Activated CD8-positive, alpha-beta memory T cell treated with anti-CD3 and anti-CD28 coated beads, Interleukin-2, amount 10 ng/mL, durations not matched to agents 7 days and 5 days (primary cell): ENCODE measurements at places on chromosomes 7 and 10. TPM values are rescaled to one million over a fixed set of nuclear protein-coding genes. Genes with fewer than 3 reads are reported as not detected.

The ANKRD30A gene
- total RNA-seq: not detected

The PNLIP gene
- not detected for total RNA-seq

The MET gene
- total RNA-seq: 0.40 TPM

The LRIT2 gene
- not detected for total RNA-seq

The SDK1 gene
- 0.05 TPM for total RNA-seq

The EXOC4 gene
- 68.6 TPM for total RNA-seq

The INTS1 gene
- total RNA-seq: 102 TPM

The GNAT3 gene
- not detected for total RNA-seq

The PIP gene
- total RNA-seq: not detected

The CUX1 gene
- total RNA-seq: 24.0 TPM
